ENCODE measurements at places on chromosomes 16 and 17.

DNA sequence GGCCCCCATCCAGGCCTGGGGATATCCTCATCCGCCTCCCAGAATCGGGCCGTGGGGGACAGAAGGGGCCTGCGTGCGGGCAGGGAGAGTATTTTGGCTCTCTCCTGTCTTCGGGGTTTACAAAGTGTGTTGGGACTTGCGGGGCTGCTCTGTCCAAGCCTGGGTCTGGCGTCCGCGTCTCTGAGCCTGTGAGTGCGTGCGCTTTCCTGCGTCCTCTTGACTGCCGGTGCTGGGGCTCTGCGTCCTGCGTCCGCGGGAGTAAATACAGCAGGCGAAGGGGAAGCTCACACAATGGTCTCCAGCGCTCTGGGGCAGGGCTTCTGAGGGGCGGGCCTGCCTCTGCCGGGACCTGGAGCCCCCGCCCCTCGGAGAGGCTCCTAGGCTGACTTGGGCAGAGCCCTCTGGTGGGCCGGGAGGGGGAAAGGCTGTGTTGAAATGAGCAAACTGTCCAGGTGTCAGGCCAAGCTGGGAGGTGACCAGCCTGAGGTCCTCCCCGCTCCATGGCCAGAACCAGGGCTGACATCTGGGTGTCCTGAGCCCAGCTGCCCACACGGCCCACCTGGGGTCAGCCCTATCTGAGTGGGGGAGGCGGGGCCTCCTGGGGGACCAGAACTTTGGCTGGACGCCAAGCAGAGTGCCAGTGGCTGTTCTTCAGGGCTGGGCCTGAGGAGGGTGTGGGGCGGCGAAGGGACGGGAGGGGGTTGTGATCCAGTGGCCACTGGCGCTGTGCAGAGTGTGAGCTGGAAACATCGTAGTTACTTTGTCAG is 233.6 kb downstream of the SEC14L1 start:
- peak; percentile 81 for DNase-seq

- DNase-seq = no peak
Measured at GRCh38 chr17:32558997-32559650, 72.3 kb downstream of the CDK5R1 start.

DNA sequence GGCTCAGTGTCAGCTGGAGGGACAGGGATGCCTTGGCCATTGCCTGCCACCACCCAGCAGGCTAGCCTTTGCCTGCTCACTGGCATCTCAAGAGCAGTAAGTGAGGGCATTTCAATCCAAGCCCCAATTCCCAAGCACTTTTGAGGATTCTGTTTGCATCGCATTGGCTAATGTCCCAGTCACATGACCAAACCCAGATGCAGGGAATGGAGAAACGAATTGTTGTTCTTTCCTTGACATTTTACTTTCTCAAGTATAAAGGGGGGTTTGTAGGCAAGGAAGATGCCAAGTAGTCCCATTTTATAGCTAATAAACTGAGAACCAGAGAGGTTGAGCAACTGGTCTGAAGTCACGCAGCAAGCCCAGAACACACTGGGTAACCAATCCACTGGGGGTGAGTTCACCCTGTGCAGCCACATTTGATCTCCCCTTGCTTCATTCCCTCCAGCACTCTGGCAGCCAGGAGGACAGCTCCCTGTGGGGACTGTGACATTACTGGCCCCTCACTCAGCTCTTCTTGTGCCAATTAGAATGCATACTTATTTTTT is 193.8 kb upstream of the CACNG3 start:
- DNase-seq = no peak

DNA sequence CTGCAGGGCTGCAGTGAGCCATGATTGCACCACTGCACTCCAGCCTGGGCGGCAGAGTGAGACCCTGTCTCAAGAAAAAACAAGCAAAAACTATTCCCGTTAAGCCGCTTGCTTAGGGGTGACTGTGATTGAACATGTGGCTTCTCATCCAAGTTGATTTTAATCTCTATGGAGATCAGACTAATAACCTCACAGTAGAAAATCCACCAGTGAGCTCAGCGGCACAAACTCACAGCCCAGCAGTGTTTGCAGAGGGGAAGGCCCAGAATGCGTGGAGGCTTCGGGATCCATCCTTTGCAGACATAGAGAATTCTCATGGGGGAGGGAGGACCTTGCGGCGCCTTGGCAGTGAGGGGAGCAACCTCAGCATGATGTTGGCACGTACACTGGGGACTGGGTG is 7.4 kb downstream of the BANP start:
- DNase-seq = no peak

DNA sequence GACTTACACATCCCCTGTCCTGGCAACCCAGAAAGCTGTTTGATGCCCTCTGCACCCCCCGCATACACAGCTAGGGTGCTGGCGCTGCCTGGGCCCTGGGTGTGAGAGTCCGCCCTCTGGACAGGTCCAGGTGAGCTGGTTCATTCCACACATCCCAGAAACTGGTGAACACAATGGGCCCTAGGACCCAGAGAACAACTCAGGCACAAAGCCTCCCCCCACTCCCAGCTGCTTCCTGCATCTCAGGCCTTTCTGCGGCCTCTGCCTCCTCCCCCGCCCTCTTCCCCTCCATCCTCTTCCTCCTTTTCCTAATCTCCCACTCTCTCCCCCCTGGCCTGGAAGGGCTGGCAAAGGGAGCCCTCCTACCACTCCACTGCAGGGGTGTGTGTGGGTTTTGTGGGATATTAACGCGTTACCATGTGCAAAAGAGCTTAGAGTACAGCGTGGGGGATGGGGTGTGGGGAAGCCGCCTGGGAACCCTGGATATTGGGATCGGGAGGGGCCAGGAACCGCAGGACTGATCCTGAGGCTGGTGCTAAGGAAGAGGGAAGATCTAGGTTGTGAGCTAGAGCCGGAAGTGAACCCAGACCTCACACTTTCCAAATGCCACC is 1.6 kb upstream of the PPP1R9B start:
- DNase-seq = peak; percentile 60

GRCh38 chr17:39704821-39705551 is 5.1 kb downstream of the ERBB2 start:
- DNase-seq = no peak

DNA sequence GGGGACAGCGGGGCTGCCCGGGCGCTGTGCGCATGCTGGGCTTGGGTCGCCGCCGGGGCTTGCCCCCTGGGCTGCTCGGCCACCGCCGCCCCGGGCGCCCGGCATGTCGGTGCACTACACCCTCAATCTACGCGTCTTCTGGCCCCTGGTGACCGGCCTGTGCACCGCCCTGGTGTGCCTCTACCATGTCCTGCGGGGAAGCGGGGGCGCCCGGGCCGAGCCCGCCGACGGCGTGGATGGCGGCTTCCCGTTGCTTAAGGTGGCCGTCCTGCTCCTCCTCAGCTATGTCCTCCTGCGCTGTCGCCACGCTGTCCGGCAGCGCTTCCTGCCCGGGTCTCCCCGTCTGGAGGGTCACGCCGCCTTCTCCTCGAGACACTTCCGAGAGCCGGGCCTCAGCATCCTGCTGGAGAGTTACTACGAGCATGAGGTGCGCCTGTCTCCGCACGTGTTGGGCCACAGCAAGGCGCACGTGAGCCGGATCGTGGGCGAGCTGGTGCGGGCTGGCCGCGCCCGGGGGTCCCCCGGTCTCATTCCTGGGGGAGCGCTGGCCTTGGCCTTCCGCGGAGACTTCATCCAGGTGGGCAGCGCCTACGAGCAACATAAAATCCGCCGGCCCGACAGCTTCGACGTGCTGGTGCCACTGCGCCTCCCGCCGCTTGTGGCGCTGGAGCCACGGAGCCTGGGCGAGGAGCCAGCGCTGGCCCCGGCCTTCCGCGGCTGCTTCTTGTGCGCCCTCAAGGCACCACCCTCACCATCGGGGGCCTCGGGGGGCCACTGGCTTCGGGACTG is 789 bp downstream of the ITPRIPL2 start:
- DNase-seq = no peak

GRCh38 chr17:38798614-38799500 is 499 bp downstream of the PIP4K2B start:
- DNase-seq = peak; percentile 59

DNA sequence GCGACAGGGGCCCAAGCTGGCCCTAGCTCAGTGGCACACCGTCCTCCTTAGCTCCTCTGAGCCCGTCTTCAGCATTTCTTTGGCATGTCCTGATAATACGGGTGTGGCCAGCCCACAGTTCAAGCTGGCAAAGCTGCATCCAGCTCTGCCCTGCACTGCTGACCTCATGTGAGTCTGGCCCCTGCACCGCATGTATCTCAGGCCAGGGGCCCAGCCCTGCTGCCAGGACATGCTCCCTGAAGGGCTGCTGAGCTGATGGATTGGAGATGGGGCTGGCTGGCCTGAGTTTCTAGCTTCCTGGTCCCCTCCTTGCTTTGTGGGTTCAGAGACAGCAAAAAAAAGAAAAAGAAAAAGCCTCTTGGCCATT is 2.4 kb downstream of the DOC2B start:
- DNase-seq = no peak

DNA sequence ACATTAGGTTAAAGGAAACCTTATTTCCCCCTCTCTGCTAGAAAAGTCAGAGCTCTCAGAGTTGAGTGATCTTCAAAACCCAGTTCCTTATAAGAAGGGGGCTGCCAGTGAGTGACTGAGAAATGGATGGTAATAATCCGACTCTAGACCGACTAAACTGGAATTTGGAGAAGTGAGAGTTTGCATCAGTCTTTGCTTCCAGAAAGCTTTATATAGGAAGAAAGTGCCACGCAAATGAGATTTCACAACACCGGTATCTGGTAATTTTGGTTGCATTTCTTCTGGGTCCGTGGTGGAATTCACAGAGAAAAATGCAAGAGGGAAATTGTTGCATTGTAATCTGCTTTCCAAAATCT is 271.4 kb downstream of the MAF start:
- DNase-seq = no peak

DNA sequence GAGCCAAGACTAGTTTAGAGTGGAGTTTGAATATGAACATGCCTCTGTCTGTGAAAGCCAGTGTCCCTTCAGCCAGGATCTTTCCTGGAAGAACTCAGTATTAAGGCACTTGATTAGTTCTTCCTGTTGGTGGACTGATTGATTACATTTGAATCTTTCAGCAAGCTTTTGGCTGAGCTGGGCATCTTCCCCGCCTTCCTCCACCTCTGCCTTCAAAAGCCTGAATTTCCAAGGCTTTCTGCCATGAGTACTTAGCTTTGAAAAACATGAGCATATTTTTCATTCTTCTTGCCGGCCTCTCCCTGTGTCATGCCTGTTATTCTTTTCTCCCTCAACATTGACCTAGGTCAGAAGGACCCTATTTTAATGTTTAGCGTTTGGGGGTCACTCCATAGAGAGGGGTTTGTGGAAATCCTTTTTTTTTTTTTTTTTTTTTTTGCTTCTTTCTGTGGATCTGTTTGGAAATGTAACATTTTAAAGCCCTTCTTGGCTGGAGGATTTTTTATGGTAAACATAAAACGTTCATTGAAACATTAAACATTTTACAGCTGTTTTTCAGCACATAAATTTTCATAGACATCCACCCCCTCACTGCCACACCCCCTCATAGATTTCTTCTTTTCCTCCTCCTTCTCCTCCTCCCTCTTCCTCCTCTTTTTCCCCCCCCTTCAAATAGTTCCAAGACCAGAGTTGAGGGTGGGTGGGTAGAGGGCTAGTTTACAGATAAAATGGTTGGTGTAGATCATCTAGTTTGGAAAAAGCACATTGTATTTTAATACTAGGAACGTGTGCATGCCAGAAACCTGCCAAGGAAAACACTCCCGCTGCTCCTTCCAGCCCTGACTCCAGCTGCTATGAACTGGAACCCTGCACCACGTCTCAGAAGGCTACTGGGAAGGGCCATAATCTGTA is 645.9 kb downstream of the WWOX start:
- no peak for DNase-seq

- DNase-seq = no peak
Measured at GRCh38 chr16:53946746-53947386, 242.9 kb downstream of the FTO start.

GRCh38 chr16:30602616-30603277 is 7.4 kb downstream of the ZNF689 start:
- no peak for DNase-seq

DNA sequence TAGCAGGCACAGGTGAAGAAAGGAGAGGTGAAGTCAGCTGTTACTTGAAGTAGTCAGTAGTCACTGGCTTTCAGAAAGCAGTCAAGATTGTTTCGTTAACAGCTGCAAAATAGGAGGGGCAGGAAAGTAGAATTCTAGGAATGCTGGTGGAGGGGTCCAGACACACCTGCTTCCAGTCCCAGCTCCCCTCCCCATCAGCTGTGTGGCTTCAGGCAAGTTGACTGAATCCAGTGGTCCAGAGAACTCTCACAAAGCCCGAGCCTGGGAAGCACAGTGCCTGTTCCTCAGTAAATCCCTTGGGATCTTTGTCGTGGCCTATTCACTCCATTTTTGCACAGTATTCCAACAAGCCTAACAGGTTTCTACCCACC is 4.6 kb upstream of the SOCS1 start:
- DNase-seq = no peak

GRCh38 chr17:59331929-59332748 is 684 bp downstream of the YPEL2 start:
- DNase-seq = peak; percentile 20

DNA sequence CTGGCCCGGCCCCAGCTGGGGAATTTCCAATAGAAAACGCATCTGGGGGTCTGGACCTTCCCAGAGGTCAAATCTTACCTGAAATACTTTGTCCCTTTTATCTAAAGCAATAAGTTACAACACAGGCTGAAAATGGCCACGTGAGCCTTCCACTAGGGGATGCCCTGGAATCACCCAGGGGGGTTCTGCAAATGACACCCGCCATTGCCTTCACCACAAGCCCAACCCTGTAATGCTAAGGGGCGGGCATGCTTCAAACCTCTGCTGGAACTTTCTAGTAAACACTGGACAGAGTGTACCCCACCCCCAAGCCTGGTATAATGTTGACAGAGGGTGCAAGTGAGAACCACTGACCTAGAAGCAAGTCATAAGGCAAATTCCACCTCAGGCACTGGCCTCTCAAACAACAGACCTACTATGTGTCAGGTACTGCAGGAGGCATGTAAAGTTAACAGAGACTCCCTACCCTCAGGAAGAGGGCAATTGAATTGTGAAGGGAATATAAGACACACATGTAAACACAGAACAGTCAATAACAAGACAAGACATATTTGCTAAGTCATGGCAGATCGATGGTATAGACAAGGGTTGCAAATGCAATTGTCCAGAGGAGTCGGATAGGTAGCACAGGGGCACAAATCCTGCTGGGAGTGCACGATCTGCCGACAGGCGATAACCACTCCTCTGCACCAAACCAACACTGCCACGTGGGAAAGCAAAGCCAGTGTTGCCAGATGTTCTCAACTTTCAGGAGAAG is 59.0 kb downstream of the ARHGAP17 start:
- DNase-seq = no peak

GRCh38 chr17:47227862-47228261 is 18.7 kb downstream of the MYL4 start:
- DNase-seq = no peak
